ENCODE measurements at places on chromosomes 2 and 18.

- DNase-seq, result no peak
Observed at GRCh38 chr2:108316461-108317258, 28.0 kb downstream of the SULT1C2 start.

DNA sequence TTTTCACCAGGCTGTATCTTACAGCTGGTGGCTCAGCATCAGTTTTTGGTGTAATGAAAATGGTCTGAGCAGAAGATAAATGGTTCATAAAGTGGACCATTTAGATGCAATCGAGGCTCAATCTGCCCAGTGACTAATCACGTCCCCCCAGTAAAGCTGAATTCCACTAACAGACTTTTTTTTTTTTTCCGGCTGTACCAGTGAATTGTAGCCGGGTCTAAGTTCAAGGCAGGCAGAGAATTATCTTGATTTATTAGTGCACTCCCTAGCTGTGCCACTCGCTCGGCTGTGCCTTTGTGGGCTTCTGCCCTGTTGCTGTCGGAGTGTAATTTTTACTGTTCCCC lies 215.1 kb upstream of the POU3F3 start:
- no peak for DNase-seq

- no peak for DNase-seq
Observed at GRCh38 chr18:42412281-42412680, 457.2 kb downstream of the PIK3C3 start.

DNA sequence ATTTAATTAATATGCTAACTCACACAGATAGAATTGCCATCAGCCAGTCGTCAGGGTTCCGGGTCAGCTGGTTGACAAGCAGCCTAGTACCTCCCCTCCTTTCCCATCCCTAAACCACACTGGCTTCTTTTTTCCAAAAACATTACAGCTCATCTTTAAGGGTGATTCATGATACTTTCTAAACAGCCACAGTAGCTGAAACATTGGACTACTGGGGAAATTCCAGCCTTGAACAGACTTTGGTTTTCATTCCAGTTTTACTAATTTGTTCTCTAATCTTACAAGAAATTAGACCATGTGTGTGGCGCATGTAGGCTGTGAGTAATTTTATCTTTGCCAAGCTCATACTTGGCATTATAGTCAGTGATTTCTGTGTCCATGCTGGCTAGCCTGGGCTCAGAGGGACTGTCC lies 110.8 kb downstream of the FMNL2 start:
- DNase-seq, result no peak

- no peak for DNase-seq
Observed at GRCh38 chr2:58794103-58794502, 553.0 kb upstream of the FANCL start.

- no peak for DNase-seq
Observed at GRCh38 chr2:240149943-240150784, 9.7 kb upstream of the OTOS start.

GRCh38 chr2:73994178-73994831 lies 9.6 kb downstream of the TET3 start:
- no peak for DNase-seq

GRCh38 chr2:223788826-223789225 lies 48.6 kb downstream of the AP1S3 start:
- DNase-seq, result no peak

GRCh38 chr2:158781353-158781961 lies 13.7 kb upstream of the DAPL1 start:
- no peak for DNase-seq

DNA sequence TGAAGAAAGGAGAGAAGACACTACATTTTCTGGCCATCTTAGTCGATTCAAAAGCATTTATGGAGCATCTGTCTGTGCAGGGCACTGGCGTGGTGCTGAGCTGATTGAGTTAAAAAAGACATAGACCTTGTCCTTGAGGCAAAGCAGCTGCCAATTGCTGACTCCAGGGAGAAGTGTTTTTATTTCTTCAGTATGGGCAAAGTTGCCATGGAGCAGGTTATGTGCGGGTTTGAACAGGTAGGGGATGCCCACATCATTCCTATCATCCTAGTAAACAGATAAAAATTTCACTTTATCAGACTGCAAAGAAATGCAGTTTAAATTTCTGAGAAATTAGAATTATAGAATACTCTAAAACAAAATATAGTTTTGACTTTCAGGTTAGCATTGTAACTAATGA lies 125.8 kb downstream of the NUP35 start:
- DNase-seq, result no peak

GRCh38 chr18:44539926-44540325 lies 140.8 kb upstream of the SETBP1 start:
- no peak for DNase-seq

DNA sequence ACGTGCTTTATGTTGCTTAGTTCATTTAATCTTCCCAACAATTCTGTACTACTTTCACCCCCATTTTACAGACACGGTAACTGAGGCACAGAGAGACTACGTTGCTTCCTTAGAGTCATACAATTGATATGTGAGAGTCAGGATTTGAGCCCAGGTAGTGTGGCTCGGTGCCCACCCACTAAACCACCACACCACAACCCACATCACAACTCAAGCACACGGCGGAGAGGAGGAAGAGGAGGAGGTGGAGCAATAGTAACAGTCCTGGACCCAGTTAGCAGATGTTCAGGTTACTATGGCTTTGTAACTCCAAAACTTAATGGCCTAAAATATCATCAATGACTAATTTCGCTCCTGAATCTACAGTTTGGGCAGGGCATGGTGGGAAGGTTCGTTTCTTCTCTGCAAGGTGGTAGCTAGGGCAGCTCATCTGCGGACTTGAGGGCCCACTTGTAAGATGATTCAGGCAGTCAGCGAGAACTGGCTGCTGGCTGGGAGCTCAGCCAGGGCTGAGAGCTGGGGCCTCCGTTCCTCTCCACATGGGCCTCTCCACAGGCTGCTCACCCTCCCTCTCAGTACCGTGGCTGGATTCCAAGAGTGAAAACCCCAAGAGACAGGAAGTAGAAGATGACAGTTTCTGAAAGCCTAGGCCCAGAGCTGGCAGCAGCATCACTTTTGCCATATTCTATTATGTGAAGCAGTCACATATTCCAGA lies 167.1 kb downstream of the ZFP36L2 start:
- no peak for DNase-seq

DNA sequence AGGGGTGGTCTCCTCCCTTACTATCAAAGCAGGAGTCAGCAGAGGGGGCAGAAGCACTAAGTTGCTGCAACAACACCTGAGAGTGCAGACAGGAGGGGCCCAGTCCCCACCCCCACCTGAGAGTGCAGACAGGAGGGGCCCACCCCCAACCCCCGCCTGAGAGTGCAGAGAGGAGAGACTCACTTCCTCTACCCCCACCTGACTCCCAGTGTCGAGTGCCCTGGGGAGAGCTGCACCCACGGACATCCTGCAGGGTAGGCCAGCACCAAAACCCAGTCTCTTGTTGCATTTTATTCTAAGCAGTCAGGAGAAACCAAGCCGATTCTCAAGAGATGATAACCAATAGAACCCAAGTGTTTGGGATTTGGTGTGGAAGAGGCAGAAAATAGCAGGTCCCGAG lies 78.4 kb downstream of the NAPG start:
- DNase-seq, result no peak

- peak; percentile 7 for DNase-seq
Observed at GRCh38 chr18:63237881-63238692, 81.5 kb downstream of the BCL2 start.

DNA sequence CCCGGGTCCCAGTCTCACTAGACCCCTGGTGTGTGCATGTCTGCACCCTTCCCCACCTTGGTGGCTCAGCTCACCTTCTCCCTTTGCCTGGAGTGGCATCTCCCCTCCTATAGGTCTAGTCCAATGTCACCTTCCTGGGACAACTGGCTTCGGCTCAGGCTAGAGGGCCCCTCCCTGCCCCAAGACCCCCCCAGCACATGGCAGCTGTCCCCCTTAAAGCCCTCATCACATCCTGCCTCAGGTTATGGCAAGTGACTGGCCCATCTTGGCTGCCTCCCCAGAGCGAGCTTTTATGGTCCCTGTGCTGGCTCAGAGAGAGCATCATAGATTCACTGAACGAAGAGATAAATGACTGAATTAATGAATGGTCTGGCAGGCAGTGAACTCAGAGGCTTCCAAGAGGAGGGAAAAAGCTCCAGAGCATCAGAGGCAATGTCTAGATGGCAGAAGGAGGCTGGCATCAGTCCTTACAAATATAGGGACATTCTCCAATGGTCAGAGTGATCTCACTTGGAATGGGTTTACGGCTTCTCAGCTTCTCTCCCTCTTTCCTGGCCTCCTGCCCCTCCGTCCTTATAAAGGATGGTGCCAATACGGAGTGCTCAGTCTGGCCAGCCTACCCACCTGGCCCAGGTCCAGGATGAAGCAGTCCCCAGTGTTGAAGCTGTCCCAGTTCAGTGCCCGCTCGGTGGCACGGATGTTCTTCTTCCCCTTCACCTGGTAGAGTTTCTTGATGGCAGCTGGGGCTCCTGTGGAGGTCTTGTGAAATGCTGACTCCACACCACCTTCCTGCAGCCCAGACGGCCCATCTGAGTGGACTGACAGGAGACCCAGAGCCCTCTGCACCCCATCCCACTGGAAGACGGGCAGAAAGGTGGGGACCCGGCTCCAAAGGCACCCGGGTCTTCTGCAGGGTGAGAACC lies 9.4 kb downstream of the CAPG start:
- DNase-seq, result no peak

DNA sequence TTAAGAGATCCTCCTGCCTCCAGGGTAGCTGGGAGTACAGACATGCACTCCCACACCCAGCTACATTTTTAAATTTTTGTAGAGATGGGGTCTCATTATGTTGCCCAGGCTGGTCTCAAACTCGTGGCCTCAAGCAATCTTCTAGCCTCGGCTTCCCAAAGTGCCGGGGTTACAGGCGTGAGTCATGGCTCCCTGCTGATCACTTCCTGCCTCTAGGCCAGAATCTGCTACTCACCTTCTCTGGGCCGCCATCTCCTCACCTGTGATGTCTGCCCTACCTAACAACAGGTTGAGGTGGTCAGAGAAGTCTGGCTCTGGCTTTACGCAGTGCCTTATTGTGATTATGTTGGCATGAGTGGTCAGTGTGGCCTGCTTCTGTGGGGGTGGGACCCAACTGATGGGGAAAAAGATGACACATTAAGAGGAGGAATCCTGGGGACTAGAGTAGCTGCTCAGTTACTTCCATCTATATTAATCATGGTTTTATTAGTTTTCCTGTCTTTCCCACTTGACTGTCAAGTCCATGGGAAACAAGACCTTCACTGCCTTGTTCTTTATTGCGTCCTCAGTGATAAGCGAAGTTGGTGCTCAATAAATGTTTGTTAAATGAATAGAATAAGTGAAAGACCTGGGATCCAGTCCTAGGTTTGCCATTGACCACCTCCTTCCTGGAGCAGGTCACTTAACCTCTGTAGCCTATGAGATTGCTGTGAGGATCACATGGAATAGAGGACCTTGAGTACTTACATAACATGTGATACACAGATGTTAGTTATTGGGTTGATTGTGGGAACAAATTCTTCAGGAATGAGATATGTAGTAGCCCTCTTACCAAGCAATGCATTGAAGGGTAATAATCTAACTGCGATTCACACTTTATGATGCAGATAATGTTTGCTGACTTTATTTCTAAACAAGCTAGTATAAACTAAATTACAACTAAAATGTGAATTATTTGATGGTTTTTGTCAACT lies 15.7 kb downstream of the KCTD1 start:
- DNase-seq, result no peak

DNA sequence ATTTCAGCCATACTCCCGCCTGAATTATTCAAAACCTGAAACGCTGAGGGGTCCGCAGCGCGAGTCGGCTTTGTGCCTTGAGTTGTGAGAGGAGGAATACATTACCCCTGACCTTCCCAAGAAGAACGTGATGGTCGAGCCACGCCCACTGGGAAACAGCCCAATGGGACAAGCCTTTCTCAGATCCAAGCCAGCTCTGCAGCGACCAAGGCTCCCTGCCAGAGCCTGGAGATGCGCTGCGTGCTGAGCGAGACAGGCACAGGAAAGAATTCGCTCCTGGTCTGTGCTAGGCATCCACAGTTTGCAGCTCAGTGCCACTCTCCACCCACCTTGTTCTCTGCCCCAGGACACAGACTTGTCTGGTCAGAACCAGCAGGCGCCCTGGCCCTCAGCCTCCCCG lies 74.1 kb upstream of the GLI2 start:
- DNase-seq, result no peak

DNA sequence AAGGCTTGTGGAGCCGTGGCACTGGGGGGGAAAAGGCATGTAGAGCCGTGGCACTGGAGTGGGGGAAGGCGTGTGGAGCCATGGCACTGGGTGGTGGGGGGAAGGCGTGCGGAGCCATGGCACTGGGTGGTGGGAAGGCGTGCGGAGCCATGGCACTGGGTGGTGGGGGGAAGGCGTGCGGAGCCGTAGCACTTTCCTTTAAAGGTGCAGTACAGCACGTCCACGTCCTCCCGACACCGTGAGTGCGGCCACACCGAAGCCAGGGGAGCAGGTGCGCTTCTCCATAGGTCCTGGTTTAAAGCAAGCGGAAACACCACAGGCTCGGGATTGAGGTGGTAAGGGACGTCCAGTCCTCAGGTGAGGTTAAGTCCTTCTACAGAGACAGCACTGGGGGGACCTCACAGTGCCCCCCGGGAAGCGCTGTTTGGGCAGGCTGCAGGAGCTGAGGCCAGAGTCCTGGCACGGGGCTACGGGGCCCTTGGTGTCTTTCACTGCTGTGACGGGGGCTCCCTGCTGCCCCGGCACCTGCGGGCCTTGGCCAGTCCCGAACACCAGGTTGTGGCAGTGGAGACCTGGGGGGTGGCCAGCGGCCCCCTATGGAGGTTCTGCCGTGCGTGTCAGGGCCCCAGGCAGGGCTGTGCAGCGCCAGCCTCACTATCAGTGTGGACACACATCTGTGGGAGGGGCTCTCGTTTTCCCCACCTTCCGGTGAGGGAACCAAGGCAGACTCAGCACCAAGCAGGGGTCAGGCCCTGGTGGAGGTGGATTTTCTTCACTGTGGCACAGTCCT lies 93.0 kb upstream of the CTDP1 start:
- DNase-seq, result no peak

GRCh38 chr18:76322686-76323085 lies 172.4 kb downstream of the ZNF516 start:
- DNase-seq, result no peak

DNA sequence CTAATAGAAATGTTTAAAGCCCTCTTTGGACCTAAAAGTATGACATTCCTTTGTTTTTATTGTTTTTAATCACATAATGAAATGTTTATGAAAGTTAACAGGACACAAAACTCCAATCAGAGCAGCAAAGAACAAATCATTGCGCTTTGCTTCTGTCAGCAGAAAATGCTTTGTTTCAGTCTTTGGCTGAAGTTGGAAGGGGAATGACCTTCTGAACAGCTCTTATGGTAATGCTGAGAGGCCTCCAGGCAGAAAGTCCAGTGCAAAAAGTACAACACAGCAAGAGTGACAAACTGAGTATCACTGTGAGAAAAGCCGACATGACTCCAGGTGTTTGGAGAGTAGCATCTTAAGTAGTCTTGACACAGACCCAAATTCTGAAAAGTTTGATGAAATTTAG lies 147.7 kb upstream of the SP5 start:
- no peak for DNase-seq

GRCh38 chr2:199806179-199806578 lies 44.8 kb downstream of the FTCDNL1 start:
- DNase-seq, result no peak

DNA sequence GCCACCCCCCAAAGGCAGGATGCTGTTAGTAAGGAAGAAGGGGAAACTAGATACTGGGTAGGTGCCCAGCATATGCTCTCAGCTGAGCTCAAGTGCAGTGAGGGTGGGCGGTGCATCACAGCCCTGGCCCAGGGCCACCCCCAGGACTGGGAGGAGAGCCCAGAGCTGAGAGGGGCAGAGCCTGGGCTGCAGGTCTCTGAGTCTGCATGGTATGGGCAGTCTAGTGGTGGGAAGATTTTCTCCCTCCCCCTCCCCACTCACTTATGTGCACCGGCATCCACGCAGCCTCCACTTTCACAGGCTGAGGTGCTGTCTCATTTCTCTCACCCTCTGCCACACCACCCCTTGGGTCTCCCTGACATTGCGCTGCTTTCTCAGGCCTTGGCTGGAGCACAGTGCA lies 48.5 kb upstream of the CAB39 start:
- DNase-seq, result no peak
